ENCODE measurements at places on chromosomes 3 and 15.

GRCh38 chr3:194123726-194124125 is 12.2 kb upstream of the HES1 start:
- DNase-seq = no peak
- H3K27ac ChIP-seq = no peak overlapping the region
- no peak overlapping the region for H3K4me3 ChIP-seq
- H3K27me3 ChIP-seq = peaks cover 10% of the 10 kb centered on the region
- no peaks in the 10 kb centered on the region for H3K36me3 ChIP-seq
- no peaks in the 10 kb centered on the region for H3K4me1 ChIP-seq

- H3K4me1 ChIP-seq = no peaks in the 10 kb centered on the region
- DNase-seq = peak; percentile 81
Observed at GRCh38 chr3:141331377-141332318, 36.7 kb upstream of the ZBTB38 start.

DNA sequence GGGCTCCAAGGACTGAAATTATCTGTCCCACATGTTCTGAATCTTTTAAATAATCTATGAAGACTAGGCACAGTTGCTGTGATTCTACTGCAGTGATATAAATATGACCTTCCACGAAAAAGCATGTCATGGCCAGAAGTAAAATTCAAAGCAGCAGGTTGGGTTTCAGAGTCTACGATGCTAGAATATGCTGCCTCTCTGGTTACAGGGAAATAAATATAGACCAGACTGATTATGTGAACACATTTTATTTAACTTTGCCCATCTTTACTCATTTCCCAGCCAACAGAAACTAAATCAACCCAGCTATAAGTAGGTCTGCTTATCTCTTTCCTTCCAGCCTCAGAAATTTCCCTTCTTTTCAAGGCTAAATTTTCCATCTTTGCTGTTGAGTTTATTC is 19.9 kb upstream of the TM6SF1 start:
- DNase-seq = no peak
- H3K4me3 ChIP-seq = no peak overlapping the region
- no peak overlapping the region for H3K27ac ChIP-seq
- H3K4me1 ChIP-seq = no peaks in the 10 kb centered on the region
- H3K36me3 ChIP-seq = no peaks in the 10 kb centered on the region

GRCh38 chr3:192433704-192434103 is 293.6 kb downstream of the FGF12 start:
- no peaks in the 10 kb centered on the region for H3K36me3 ChIP-seq
- H3K4me3 ChIP-seq = no peak overlapping the region
- no peak overlapping the region for H3K27ac ChIP-seq
- no peak for DNase-seq
- no peaks in the 10 kb centered on the region for H3K27me3 ChIP-seq
- H3K4me1 ChIP-seq = no peaks in the 10 kb centered on the region

DNA sequence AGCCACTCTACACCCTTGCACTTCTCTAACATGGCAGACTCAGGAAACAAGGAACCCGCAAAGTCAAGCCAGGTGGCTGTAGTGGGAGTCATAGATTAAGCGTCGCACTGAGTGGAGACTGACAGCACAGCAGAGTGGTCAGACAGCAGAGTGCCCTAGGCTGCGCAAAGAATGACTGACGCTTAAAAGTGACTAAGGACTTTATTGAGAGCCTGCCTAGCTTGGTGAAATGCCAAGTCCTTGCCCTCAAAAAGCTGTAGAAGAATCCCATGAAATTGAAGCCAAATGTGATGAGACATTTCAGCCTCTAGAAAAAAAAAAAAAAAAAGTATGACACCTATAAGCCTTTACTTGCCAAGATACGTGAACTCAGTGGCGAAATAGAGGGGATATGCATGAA is 30.2 kb downstream of the NCEH1 start:
- H3K27ac ChIP-seq = no peak overlapping the region
- H3K4me1 ChIP-seq = peaks cover 23% of the 10 kb centered on the region
- no peak overlapping the region for H3K4me3 ChIP-seq
- H3K36me3 ChIP-seq = no peaks in the 10 kb centered on the region

DNA sequence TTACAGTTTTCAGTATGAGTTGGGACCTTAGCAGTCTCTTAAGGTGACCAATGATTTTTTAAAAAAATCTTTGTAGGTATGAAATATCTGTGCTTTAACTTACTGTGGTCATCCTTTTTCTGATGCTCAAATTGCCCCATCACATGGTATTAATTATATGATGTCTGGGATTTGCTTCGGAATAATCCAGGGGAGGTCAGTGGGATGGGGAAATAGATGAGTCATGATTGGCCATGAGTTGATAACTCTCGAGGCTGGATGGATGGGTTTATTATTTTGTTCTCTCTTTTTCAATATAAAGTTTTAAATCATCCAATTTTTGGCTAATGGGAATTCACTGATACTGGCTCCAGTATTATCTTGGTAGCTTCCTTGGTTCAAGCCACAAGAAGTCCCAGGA is 370.3 kb upstream of the TPM1 start:
- H3K4me1 ChIP-seq = no peaks in the 10 kb centered on the region
- H3K27ac ChIP-seq = no peak overlapping the region
- no peak for DNase-seq
- H3K27me3 ChIP-seq = no peaks in the 10 kb centered on the region

GRCh38 chr3:82745544-82745943 is 984.1 kb upstream of the GBE1 start:
- no peak for DNase-seq
- H3K4me1 ChIP-seq = no peaks in the 10 kb centered on the region
- no peak overlapping the region for H3K27ac ChIP-seq

Measured in heart right ventricle (tissue), 16 donors.